ENCODE measurements at places on chromosomes 11 and 22. TPM values are rescaled to one million over a fixed set of nuclear protein-coding genes. Genes with fewer than 3 reads are reported as not detected.

GRCh38 chr11:106280036-106280435 is 202.6 kb downstream of the AASDHPPT start:
- no peaks in the 10 kb centered on the region for H3K36me3 ChIP-seq
- peaks cover 7% of the 10 kb centered on the region for H3K27me3 ChIP-seq
- H3K4me1 ChIP-seq: no peaks in the 10 kb centered on the region

GRCh38 chr22:28977481-28977971 is 84.1 kb downstream of the C22orf31 start:
- peaks cover 2% of the 10 kb centered on the region for H3K4me1 ChIP-seq
- no peak overlapping the region for H3K27ac ChIP-seq
- peaks cover 35% of the 10 kb centered on the region for H3K27me3 ChIP-seq
- H3K4me3 ChIP-seq: no peak overlapping the region

GRCh38 chr11:117563556-117563955 is 233.5 kb downstream of the DSCAML1 start:
- no peaks in the 10 kb centered on the region for H3K4me1 ChIP-seq
- H3K4me3 ChIP-seq: no peak overlapping the region
- no peaks in the 10 kb centered on the region for H3K36me3 ChIP-seq
- no peak for DNase-seq
- H3K27me3 ChIP-seq: peaks cover 15% of the 10 kb centered on the region

DNA sequence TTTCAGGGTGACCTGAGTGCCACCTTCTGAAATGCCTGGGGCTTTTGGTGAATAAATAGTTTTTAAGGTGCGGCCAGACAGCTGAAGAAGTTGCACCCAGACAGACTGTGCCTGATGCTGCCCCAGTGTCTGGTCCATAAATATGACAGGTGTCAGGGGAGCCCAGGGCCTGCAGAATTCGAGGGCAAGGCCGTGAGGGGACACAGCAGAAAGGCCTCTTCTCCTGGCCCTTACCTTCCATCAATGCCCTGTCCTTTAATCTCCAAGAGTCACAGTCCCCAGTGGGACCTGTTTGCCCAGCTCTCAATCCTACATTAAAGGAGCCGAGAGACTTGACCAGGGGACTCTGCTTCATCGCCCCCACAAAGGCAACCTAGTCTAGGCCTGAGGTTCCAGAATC is 45.7 kb downstream of the NAT10 start:
- H3K4me1 ChIP-seq: peaks cover 16% of the 10 kb centered on the region
- H3K27me3 ChIP-seq: no peaks in the 10 kb centered on the region
- no peak overlapping the region for H3K4me3 ChIP-seq
- DNase-seq: no peak

- no peaks in the 10 kb centered on the region for H3K27me3 ChIP-seq
- H3K36me3 ChIP-seq: peaks cover 11% of the 10 kb centered on the region
Measured at GRCh38 chr11:74084796-74085541, 76.1 kb upstream of the UCP3 start.

DNA sequence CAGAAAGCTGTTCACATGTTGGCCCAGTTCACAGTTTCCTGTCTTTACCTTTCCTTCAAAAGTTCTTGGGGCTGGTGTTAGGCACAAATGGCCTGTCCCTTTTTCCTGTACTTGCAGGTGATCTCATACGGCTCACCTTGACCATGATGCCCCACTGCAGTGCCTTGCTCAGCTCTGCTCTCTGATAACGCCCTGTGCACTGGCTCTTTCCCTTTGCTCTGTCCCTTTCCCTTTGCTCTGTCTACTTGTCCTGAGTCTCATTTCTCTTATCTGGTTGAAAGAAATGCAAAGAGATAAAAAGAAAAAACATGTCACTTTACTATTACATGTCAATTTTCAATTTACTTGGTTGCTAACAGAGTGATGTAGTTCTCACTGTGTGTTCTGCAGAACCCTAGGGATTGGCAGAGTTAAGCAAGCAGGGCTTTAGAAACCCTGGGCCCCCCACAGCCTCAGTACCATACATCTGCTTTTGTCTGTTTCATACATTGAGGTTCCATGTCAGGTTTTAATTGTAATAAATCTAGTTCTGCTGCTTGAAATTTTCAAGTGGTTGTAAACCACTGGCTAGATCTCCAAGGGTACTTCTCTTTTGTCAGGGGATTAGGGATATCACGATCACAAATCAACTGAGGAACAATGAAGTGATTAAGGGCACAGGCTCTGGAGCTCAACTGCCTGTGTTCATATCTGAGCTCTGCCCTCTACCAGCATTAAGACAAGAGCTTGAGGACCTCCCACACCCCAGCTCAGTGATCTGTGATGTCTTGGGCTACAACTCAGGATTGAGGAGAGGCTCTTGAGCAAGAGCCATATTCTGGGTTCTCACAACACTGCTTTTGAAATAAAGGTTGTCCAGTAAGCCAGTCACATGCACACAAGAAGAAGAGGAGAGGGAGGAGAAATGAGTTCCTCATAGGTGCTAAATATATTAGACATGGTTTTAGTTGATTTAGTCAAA is 16.3 kb upstream of the SORL1 start:
- no peak for DNase-seq
- H3K36me3 ChIP-seq: peaks cover 5% of the 10 kb centered on the region
- peaks cover 45% of the 10 kb centered on the region for H3K4me1 ChIP-seq
- H3K27me3 ChIP-seq: no peaks in the 10 kb centered on the region

GRCh38 chr22:30826670-30827355 is 132.1 kb downstream of the OSBP2 start:
- H3K27ac ChIP-seq: no peak overlapping the region
- DNase-seq: no peak
- H3K36me3 ChIP-seq: no peaks in the 10 kb centered on the region
- H3K4me1 ChIP-seq: peaks cover 5% of the 10 kb centered on the region
- no peak overlapping the region for H3K4me3 ChIP-seq
- peaks cover 14% of the 10 kb centered on the region for H3K27me3 ChIP-seq

DNA sequence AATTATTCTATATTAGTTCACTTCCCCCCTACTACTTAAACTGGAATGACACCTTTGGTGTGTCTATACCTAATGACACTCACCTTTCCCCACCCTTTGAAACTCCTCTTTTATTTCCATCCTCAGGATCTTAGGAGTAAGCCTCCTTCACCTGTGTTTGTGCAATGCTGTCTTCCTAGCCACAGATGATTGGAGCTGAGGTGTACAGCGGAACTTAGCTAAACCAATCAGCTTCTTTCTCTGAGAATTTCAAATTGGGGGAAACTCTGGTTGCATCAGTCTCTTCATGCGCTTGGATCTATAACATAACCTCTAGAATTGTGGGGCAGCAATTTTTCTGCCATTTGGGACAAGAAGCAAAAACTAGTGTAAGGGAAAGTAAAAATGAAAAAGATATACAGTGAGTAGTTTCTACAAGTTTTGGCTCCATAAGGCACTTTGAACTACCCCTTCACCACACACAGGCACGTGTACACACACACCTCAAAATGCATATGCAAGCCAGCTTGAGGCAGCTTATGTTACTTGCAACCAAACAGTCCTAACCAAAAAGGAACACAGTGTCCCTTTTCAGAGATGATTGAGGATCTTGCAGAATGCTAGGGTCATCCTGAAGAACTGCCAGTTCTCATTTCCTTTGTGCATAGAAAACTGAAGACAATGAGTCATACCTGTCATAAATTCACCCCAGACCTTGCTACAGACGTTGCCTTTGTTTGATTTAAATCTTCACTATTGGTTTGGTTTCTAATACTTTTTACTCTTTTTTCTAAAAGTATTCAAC is 36.0 kb upstream of the LDLRAD3 start:
- peaks cover 4% of the 10 kb centered on the region for H3K27me3 ChIP-seq
- H3K4me3 ChIP-seq: no peak overlapping the region
- no peak for DNase-seq
- no peak overlapping the region for H3K27ac ChIP-seq
- H3K4me1 ChIP-seq: no peaks in the 10 kb centered on the region
- H3K36me3 ChIP-seq: peaks cover 2% of the 10 kb centered on the region

DNA sequence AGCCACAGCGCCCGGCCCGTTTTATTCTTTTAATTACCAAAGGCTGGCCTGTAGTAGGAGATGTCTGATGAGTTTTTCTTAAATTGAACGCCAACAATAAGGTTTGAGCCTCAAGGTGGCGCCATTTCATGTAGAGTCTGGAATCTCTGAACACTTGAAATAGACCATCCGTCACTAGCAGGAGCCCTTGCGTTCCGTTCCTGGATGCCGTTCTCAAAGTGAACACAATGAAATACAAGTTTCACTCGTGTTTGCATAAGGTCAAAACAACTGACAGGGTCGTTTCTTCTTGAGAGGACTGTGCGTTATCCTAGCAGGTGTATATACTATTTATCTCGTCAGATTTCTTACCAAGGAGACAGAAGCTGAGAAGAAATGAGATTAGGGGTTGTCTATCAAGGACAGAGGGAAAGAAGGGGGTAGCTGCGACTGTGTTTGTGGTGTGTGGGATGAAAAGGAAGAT is 18.7 kb upstream of the SCGB1D1 start:
- no peak overlapping the region for H3K27ac ChIP-seq
- peak; percentile 88 for DNase-seq
- peaks cover 71% of the 10 kb centered on the region for H3K27me3 ChIP-seq

DNA sequence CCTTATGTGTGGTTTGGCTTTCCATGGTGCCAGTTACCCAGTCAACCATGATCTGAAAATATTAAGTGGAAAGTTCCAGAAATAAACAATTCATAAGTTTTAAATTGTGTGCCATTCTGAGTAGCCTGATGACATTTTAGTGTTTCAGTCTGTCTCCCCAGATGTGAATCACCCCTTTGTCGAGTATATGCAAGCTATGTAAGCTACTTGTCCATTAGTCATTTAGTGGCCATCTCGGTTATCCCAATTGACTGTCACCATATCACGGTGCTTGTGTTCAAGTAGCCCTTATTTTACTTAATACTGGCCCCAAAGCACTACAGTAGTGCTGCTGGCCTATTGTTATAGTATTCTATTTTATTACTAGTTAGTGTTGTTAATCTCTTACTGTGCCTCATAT is 44.9 kb downstream of the ATG16L2 start:
- peaks cover 18% of the 10 kb centered on the region for H3K36me3 ChIP-seq
- DNase-seq: no peak
- no peaks in the 10 kb centered on the region for H3K27me3 ChIP-seq
- H3K4me1 ChIP-seq: no peaks in the 10 kb centered on the region

GRCh38 chr11:7614656-7615055 is 58.6 kb downstream of the CYB5R2 start:
- H3K4me1 ChIP-seq: no peaks in the 10 kb centered on the region
- no peak for DNase-seq

- H3K27ac ChIP-seq: no peak overlapping the region
- no peak for DNase-seq
- no peaks in the 10 kb centered on the region for H3K27me3 ChIP-seq
- peaks cover 13% of the 10 kb centered on the region for H3K36me3 ChIP-seq
- H3K4me1 ChIP-seq: no peaks in the 10 kb centered on the region
Measured at GRCh38 chr11:44167046-44167445, 71.6 kb downstream of the EXT2 start.

DNA sequence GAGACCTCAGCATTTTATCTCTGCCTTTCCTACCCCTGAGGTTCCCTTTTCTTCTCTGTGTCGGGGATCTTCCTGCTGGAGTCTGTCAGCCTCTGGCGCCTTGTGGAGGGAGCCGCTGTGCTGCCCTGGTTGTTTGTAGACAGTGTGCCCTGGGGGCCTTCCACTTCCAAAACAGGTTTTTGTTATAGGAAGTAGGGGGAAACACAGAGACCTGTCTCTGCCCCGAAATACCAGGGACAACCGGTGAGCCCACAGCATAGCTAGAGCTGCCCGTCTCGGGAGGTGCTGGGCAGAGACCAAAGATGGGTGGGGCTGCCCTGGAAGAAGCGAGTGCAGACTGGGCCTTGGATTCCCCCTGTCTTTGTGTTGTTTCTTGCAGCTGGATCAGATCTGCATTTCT is 8.0 kb downstream of the NCAPH2 start:
- H3K27ac ChIP-seq: no peak overlapping the region
- H3K36me3 ChIP-seq: no peaks in the 10 kb centered on the region
- H3K4me3 ChIP-seq: no peak overlapping the region
- no peak for DNase-seq
- peaks cover 14% of the 10 kb centered on the region for H3K4me1 ChIP-seq
- H3K27me3 ChIP-seq: no peaks in the 10 kb centered on the region

DNA sequence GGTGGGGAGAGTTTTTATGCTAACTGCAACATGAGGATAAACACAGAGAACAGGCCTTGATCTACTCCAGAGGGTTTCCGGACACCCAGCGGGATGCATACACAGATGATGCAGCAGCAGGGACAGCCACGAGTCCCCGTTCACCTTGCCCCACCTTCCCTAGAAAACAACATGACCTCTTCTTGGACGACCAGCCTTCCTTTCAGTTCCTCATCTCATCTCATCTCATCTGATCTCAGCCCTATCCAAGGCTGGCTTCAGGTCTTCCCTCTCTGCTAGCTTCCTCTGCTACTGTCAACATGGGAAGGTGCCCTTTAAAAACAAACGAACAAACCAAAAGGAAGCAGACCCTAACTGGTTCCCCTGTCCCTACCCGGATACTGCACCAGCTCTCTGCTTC is 1356.2 kb downstream of the TBC1D22A start:
- no peak overlapping the region for H3K27ac ChIP-seq
- H3K4me1 ChIP-seq: peaks cover 11% of the 10 kb centered on the region
- peaks cover 6% of the 10 kb centered on the region for H3K27me3 ChIP-seq
- no peak overlapping the region for H3K4me3 ChIP-seq
- no peak for DNase-seq

DNA sequence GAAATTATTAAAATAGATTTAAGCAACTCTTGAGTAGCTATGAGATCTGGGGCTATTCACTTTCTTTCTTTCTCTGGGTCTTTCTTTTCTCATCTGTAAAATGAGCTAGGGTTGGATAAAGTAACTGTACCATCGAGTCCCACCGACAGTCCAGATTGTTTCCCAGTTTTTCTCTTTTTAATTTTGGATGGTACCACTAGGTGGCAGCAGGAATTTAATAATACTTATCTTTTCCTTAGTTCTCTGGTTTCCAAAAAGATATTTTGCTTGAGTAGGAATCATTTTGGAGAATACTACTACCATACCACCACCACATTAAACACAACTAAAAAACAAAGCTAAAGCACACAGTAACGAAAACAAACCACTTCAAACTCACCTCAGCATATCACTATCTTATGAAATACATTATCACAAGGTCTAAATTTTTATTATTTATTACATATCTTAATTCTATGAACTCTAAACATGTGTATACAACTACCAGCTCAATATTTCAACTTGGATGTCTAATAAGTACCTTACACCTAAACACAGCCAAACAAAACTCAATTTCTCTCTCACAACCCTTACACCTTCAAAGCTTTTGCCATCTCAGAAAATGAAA is 584.0 kb downstream of the KCNA4 start:
- H3K4me1 ChIP-seq: no peaks in the 10 kb centered on the region
- DNase-seq: no peak
- H3K27me3 ChIP-seq: no peaks in the 10 kb centered on the region
- no peaks in the 10 kb centered on the region for H3K36me3 ChIP-seq

CARD18 gene
- not detected for polyA plus RNA-seq

ARHGAP20 gene
- polyA plus RNA-seq: not detected

RIC3 gene
- 3.5 TPM for polyA plus RNA-seq

All from naive thymus-derived CD8-positive, alpha-beta T cell (primary cell).